ENCODE measurements at places on chromosomes 11 and 22.
A peak's percentile ranks its signal among the peaks of the same experiment; 100 is the strongest.

DNA sequence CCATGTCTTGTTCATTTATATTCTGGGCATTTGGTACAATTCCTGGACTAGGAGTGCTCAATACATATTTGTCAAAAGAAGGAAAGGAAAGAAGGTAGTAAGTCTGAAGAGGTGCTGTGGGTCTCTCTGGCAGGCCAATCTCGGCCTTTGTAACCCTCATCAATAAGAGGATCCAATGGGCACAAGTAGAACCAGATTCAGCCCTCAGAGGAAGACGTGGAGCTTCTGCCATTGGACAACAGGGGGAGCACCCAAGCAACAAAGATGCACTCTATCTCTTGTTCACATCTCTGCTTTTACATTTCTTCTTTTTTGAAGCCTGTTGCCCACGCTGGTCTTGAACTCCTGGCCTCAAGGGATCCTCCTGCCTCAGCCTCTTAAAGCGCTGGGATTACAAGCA lies 2.2 kb upstream of the VPS11 start:
- DNase-seq: no peak

GRCh38 chr22:36902143-36902926 lies 11.1 kb upstream of the CSF2RB start:
- no peak for DNase-seq

GRCh38 chr11:20117291-20117690 lies 43.0 kb downstream of the DBX1 start:
- no peak for DNase-seq

GRCh38 chr11:34856251-34856650 lies 59.9 kb downstream of the APIP start:
- no peak for DNase-seq

DNA sequence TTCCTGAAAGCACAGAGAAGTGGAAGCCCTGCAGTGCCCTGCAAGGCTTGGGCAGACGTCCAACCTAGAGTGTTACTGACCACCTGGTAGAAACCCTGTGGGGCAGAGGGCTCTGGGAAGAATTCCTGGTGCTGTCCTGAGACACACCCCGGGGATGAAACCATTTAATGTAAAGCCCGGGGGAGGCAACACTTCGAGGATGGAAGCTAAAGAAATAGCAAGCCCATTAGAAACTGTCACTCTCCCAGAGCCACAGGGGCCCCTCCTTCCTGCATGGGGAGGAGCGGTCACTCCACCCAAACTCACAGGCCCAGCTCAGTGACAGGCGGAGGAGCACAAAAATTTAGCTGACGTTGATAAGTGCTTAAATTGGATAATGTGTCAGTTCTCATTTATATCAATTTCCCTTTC lies 57.6 kb downstream of the NRXN2 start:
- DNase-seq: no peak

- peak; percentile 81 for DNase-seq
Measured at GRCh38 chr11:34053161-34053686, 1.7 kb downstream of the CAPRIN1 start.

Data from renal pelvis (tissue), 12 donors.